ENCODE measurements at places on chromosomes 4 and X. TPM values are rescaled to one million over a fixed set of nuclear protein-coding genes. Genes with fewer than 3 reads are reported as not detected.

RTL9 gene
- total RNA-seq = 0.37 TPM

IL3RA gene
- not detected for total RNA-seq

TLR3 gene
- total RNA-seq = 2.1 TPM

STPG2 gene
- 0.05 TPM for total RNA-seq

GIMD1 gene
- not detected for total RNA-seq

GPR50 gene
- total RNA-seq = not detected

SCD5 gene
- total RNA-seq = 12.2 TPM

POU4F2 gene
- not detected for total RNA-seq

ZNF674 gene
- 8.3 TPM for total RNA-seq

TMEM47 gene
- 40.6 TPM for total RNA-seq

NPFFR2 gene
- not detected for total RNA-seq

AKAP4 gene
- total RNA-seq = not detected

PTCHD1 gene
- not detected for total RNA-seq

NKX3-2 gene
- total RNA-seq = not detected

ZNF732 gene
- 0.32 TPM for total RNA-seq

TBC1D8B gene
- 36.2 TPM for total RNA-seq

RPA4 gene
- 0.92 TPM for total RNA-seq

CT45A10 gene
- not detected for total RNA-seq

VCX3A gene
- not detected for total RNA-seq

AMBN gene
- not detected for total RNA-seq

BCLAF3 gene
- total RNA-seq = 10.1 TPM

SEC24D gene
- 204 TPM for total RNA-seq
